Omental fat pad (tissue), 4 donors: ENCODE measurements at places on chromosomes 12 and 14.

- DNase-seq = no peak
Observed at GRCh38 chr12:53961025-53961761, 6.5 kb downstream of the HOXC12 start.

DNA sequence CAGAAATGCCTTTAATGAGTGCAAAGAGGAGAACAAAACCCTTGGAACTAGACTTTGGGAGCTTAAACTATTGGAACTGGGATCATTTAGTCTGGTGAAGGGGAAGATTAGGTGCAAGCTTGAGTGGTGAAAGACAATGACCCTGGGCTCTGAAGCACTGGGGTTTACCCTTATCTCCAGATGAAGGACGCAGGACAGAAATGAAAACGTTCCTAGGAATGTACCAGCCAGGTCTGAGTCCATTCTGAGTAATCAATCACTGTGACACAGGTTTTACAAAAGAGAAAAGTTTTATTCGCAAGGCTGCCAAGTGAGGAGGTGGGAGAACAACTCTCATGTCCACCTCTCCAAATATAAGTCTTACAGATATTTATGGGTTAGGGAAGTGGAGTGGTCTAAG, 249.1 kb downstream of the LRIG3 start:
- DNase-seq = no peak

DNA sequence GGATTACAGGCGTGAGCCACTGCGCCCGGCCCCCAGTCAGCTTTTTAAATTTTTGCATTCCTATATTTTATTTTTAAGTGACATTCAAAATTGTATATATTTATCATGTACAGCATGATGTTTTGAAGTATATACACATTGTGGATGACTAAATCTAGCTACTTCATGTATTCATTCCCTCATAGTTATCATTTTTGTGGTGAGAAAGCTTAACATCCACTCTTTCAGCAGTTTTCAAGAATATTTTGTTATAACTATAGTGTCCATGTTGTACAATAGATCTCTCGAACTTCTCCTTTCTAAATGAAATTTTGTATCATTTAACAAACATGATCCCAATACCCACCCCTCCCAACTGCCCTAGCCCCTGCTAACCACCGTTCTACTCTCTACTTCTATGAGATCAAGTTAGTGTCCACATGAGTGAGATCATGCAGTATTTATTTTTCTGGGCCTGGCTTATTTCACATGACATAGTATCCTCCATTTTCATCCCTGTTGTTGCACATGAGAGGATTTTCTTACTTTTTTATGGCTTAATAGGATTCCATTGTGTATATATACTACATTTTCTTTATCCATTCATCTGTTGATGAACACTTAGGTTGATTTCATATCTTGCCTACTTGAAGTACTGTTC, 8.8 kb upstream of the HEBP1 start:
- DNase-seq = no peak

DNA sequence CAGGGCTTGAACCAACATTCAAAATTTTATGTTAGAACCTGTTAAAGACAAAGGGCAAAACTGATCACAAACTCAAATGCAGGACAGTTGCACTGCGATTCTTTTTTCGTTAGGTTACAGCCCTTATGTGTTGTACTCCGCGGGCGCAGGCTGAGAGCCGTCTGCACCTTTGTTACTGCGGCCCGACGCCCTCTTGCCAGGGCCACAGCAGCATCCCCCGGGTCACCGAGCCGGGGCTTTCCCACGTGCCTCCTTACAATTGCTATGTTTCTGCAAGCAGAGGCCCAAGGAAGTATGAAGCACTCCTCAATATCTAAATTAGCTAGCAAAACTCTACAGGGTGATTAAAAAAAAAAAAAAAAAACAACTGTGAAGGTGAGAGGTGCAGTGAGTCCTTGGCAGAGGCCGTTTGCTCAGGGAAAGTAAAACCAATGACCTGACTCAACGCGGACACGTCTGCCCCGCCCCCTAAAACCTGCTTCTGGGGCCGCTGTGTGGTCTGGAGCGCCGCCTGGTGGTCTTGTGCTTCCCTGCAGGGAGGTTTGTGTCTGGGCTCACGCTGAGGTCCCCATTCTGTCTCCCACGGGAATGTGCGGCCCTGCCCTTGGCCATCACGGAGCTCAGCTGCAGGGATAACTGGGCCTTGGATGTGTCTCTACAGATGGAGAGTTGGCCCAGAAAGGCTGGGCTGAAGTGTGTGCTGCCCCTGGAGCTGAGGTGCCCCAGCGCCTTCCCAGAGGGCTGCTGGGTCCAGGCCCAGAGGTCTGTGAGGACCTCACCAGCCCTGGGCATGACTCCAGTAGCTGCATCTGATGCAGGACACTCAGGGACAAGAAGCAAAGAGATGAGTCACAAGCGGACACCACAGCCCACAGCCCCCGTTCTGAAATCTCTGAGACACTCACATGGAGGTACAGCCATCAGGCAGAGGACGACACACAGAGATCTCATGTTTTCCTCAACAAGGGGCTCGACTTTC, 418.5 kb downstream of the TMEM121 start:
- peak; percentile 66 for DNase-seq

DNA sequence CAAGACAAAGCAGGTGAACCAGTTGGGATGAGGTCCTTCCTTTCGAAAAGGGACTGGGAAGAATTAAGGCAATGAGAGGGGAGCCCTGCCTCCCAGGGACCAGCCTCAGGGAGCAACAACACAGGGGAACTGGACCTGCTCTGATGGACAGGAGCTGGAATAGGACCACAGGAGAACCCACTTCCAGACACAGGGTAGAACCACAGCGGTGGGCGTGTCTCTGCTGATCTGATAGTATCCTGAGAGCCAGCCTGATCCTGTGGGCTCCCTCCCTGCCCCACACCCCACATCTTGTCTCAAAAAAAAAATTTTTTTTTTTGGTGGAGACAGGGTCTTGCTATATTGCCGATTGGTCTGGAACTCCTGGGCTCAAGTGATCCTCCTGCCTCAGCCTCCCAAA, 13.6 kb upstream of the PLEK2 start:
- DNase-seq = no peak

DNA sequence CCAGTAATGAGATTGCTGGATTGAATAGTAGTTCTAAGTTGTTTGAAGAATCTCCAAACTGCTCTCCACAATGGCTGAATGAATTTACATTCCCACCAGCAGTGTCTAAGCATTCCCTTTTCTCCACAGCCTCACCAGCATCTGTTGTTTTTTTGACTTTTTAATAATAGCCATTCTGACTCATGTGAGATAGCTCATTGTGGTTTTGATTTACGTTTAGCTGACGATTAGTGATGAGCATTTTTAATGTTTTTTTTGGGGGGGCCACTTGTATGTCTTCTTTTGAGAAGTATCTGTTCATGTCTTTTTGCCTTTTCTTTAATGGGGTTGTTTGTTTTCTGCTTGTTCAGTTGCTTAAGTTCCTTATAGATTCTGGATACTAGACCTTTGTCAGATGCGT, 8.1 kb upstream of the SLC15A5 start:
- DNase-seq = no peak

- no peak for DNase-seq
Observed at GRCh38 chr12:109702111-109702841, 11.3 kb upstream of the FAM222A start.

DNA sequence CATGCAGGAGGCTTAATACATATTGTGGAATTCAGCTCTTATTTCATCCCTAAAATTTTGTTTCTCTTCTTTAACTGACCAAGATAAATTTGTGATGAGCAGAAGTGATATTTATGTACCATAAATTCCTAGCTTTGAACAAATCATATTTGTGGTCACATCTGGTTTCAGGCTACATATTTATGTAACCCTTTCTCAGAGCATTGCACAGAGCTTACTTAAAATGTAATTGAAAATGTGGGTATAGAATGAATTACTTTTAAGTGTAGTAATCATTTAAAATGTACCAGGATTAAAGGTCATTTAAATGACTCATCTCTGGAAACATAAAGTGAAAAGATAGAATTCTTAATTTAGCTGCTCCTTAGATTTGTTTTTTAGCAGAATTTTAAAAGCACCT, 129.9 kb upstream of the FRMD6 start:
- DNase-seq = no peak
